ENCODE measurements at places on chromosomes 16 and 17.

- DNase-seq = no peak
Observed at GRCh38 chr16:57244463-57244766, 644 bp upstream of the ARL2BP start.

- DNase-seq = no peak
Observed at GRCh38 chr16:50657241-50657640, 23.9 kb downstream of the SNX20 start.

DNA sequence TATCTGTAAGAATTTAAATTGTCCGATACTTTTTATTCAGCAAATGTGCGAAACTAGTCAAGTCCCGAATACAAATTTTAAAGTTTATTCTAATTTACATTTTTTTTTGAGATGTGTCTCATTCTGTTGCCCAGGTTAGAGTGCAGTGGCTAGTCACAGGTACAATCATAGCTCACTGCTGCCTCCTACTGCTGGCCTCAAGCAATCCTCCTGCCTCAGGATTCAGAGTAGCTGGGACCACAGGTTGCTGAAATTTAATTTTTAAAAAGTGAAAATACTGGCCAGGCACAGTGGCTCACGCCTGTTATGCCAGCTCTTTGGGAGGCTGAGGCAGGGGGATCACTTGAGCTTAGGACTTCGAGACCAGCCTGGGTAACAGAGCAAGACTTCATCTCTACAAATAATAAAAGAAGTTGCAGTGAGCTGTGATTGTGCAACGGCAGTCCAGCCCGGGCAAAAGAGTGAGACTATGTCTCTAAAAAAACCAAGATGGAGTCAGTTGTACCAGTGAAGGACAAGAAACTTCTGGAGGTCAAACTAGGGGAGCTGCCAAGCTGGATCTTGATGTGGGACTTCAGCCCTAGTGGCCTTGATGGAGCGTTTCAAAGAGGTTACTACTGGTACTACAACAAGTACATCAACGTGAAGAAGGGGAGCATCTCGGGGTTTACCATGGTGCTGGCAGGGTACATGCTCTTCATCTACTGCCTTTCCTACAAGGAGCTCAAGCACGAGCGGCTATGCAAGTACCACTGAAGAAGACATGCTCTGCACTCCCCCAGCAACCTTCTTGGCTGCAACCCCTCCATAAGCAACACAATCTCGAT, 5.6 kb downstream of the POLG2 start:
- no peak for DNase-seq

DNA sequence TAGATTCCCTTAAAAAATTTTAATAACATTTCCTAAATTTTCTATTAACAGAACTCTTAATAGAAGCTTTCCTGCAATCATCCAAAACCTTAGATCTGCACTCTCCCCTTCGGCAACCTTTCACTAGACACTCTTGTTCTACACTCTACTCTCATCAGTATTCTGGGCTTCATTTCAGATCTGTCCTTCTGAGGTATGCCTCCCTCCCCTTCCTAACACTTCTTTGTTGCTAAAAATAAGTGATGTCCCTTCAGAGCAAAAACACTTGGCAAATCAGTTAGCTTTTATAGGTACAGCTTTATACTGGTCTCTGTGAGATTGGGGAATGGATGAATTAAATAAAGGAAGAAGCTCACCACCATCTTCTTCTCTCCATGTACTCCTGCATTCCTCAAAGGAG, 28.2 kb upstream of the GNAO1 start:
- no peak for DNase-seq

- DNase-seq = no peak
Observed at GRCh38 chr16:57260294-57260929, 15.4 kb downstream of the ARL2BP start.

DNA sequence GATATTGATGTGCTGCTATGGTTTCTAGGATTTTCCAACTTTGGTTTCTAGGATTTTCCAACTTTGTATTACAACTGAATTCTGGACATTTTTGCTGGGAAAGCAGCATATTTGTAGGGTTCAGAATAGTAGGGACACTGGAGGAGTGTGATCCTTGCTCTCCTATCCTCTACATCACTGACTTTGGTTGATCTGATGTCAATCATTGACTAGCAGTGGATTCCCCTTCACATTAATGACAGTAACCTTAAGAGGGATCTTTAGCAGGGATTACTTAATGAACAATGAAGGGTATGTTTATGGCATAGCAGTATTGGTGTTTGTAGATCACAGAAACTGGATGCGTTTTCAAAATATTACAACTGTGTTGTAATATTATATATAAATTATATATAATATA, 67.4 kb downstream of the MAP2K4 start:
- no peak for DNase-seq

GRCh38 chr16:66429290-66429962, 2.3 kb downstream of the BEAN1 start:
- no peak for DNase-seq

DNA sequence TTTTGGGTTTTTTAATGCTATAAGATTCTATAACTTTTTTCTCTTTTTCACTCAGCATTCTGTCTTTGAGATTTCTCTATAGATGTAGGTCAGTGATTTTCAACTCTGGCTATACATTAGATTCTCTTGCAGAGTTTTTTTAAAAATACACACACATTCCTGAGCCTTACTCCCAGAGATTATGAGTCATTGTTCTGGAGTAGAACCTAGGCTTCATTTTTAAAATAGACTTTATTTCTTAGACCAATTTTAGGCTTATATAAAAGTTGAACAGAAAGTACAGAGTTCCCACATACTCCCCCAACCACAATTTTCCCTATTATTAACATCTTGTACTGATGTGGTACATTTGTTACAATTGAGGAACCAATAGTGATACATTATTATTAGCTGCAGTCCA, 63.3 kb downstream of the CYB561 start:
- no peak for DNase-seq

DNA sequence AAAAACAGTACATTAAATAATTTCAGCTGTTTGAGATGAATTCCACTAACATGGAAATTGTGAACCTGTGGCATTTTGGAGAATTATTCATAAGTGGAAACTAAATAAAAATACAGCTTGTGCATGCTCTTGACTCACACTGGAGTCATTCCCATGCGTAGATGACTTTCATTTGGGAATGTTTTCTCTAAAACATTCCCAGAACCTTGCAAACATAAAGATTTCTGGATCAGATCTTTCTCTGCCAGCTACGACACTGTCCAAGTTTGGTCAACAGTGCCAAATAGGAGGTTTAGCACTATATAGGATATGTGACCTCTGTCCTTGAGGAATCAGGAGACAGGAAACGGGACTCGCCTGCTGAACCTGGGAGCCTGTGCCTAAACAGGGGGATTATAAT, 400.9 kb downstream of the SLC39A11 start:
- DNase-seq = no peak
